ENCODE measurements at places on chromosomes 13 and 19.

- no peak for DNase-seq
These were observed 1.1 kb upstream of the FARP1 start for GRCh38 chr13:98141509-98142379.

GRCh38 chr19:3932931-3933810 lies at the start of gene NMRK2:
Gene NMRK2 (plus strand): TSS chr19:3933069. CDS start chr19:3933672, 603 bp downstream.
- DNase-seq: no peak

GRCh38 chr13:37918116-37918714 lies 48.6 kb upstream of the TRPC4 start:
- no peak for DNase-seq

DNA sequence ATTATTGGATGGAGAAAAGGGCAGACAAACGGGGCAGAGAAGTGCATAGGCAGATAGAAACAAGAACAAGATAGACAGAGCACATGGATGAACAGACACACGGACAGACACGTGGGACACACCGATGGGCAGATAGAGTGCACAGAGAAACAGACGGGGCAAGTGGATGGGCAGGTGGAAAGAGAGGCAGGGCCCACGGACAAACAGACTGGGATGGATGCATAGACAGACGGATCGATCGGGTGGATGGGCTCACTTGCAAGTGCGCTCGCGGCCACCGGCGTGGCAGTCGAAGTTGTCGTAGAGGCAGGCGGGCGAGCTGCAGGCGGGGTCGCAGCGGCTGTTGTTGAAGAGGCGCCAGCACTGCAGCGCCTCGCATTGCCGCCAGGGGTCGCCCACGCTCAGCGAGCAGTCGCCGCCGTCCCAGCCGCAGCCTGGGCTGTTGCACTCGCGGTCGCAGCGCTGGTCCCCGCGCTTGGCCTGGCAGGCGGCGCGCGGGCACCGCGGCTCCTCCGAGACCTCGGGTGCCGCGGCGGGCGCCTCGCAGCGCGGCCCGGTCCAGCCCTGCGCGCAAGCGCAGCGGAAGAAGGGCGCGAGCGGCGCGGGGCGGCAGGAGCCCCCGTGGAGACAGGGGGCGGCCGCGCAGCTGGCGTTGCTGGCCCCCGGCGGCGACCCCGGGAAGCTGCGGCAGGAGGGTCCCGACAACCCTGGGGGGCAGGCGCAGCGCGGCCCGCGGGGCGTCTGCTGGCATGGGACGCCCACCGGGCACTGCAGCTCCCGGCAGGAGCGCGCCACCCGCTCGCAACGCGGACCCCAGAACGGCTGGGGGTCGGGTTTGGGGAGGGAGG lies 23.3 kb downstream of the NOTCH3 start:
- DNase-seq: peak; percentile 84

GRCh38 chr13:112807653-112808376 lies 118.0 kb downstream of the ATP11A start:
- DNase-seq: no peak

GRCh38 chr19:8643860-8644653 lies 13.6 kb downstream of the NFILZ start:
- no peak for DNase-seq

- DNase-seq: no peak
These were observed 42.7 kb downstream of the KDM4B start for GRCh38 chr19:5011476-5012238.

GRCh38 chr13:95783747-95784146 lies 106.8 kb downstream of the DNAJC3 start:
- no peak for DNase-seq

DNA sequence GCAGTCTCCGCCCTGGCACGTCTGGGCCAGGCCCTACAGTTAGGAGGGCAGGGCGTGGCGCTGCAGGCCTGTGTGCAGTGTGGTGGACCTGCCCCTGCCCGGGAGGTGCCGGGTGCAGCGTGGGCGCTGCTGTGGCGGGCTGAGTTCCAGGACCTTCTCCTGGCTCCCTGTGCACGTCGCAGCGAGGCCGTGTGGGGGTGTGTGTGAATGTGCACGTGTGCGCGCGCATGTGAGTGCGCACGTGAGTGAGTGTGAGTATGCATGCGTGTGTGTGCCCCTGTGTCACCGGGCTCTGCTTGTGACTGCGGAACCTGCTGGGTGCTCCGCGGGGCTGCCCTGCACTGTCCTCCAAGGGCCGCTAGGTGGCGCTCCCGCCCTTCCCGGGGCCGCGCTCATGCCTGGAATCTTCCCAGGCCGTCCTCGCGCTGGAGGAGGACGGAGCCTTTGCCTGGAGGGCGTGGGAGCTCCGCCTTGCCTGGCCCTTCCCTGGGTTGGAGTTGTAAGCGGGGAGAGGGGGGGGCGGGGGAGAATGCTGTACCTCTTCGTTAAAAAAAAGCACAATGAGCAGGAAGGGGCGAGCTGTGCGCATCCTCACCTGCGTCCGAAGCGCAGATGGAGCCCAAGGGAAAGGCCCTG lies 79.3 kb downstream of the KDM4B start:
- DNase-seq: peak; percentile 79

Measured in SJSA1 (cell line).